Epithelial cell of alveolus of lung (primary cell): ENCODE measurements at places on chromosomes 2 and 18. TPM values are rescaled to one million over a fixed set of nuclear protein-coding genes. Genes with fewer than 3 reads are reported as not detected.

Gene TRIM54
- 0.24 TPM in 1 of 2 replicates, not detected in the other for total RNA-seq

Gene LAMA3
- total RNA-seq = 2.6 and 18.1 TPM in 2 replicates

Gene APCDD1
- 5.9 and 20.5 TPM in 2 replicates for total RNA-seq

Gene NDC80
- total RNA-seq = 6.0 and 19.7 TPM in 2 replicates

Gene ZNF516
- total RNA-seq = 26.1 and 47.7 TPM in 2 replicates

Gene CHMP3
- total RNA-seq = 45.9 and 47.1 TPM in 2 replicates

Gene ZNF385B
- total RNA-seq = not detected in 2 replicates

Gene TACR1
- total RNA-seq = not detected in 2 replicates

Gene KLHL41
- 0.13 and 5.7 TPM in 2 replicates for total RNA-seq

Gene AKAIN1
- total RNA-seq = not detected in 2 replicates

Gene DIPK1C
- total RNA-seq = not detected in 2 replicates

Gene AQP12A
- not detected in 2 replicates for total RNA-seq
